ENCODE measurements at places on chromosomes 2 and 18. TPM values are rescaled to one million over a fixed set of nuclear protein-coding genes. Genes with fewer than 3 reads are reported as not detected.

PEX13 gene
- total RNA-seq = 31.0 TPM

POTEF gene
- total RNA-seq = not detected

BOLL gene
- not detected for total RNA-seq

PSD4 gene
- 50.2 TPM for total RNA-seq

POTEI gene
- not detected for total RNA-seq

TACR1 gene
- total RNA-seq = 0.37 TPM

DES gene
- 101 TPM for total RNA-seq

CELF4 gene
- 1.1 TPM for total RNA-seq

CXCR1 gene
- 1.7 TPM for total RNA-seq

FBXO15 gene
- 1.1 TPM for total RNA-seq

GGCX gene
- total RNA-seq = 71.8 TPM

- no peak for DNase-seq
Observed at GRCh38 chr2:132623096-132623839, 46.7 kb downstream of the LYPD1 start.

DNA sequence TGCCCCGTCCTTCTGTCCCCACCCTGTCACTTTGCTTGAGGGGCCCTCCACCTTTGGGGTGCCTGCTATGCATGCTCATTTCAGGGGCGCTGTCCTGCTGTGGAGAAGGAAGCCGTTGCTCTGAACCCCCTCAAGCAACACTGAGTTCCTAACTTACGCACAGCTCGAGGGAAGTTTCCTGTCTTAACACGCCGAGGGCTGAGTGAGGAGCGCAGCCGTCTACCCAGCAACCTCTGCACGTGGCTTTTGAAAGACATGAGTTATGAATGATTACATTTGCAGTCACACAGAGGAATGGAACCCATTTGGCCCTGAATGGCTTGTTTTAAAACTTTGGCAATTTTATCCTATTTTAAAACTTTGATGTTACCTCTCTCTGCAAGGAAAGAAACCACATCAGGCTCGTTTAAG is 14.0 kb downstream of the RAMP1 start:
- DNase-seq = no peak

GRCh38 chr2:49755777-49756176 is 601.5 kb upstream of the FSHR start:
- DNase-seq = no peak

DNA sequence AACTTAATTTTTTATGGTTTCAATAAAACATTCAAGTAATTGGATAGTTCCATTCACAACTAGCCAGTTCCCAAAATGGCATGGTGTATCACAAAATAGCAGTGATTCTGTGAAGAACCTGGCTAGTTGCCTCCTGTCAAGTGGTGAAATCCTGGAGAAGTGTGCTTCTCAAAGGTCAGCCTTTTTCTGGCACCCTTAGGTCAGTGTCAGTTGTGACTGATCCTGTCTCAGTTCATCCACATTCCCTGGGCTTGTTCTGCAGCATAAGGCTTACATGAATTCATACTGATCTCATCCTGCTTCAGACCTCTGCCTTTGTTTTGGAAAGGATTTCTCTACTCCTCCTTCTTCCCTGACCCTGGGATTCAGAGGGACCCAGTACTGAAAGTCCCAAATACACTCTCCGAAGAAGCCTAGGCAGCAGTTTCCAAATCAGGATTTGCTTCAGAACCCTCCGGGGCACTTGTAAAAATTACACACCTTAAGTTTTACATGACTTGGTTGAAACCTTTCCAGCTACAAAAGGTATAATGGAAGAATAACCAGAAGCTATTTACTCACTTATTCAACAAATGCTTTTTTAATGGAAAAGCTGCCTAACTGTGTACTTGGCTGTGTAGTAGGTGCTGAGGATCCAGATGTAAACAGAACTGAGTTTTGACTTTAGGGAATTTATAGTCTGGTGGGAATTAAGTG is 11.0 kb downstream of the MAP3K20 start:
- DNase-seq = no peak

GRCh38 chr2:100064592-100065428 is 77.6 kb downstream of the AFF3 start:
- no peak for DNase-seq

GRCh38 chr18:12041561-12041960 is 52.1 kb upstream of the ANKRD62 start:
- DNase-seq = no peak

GRCh38 chr2:165969227-165969626 is 15.7 kb upstream of the TTC21B start:
- DNase-seq = no peak

- DNase-seq = no peak
Observed at GRCh38 chr2:69911985-69912563, 2.8 kb upstream of the MXD1 start.

GRCh38 chr2:741195-741496 is 63.9 kb upstream of the TMEM18 start:
- no peak for DNase-seq

DNA sequence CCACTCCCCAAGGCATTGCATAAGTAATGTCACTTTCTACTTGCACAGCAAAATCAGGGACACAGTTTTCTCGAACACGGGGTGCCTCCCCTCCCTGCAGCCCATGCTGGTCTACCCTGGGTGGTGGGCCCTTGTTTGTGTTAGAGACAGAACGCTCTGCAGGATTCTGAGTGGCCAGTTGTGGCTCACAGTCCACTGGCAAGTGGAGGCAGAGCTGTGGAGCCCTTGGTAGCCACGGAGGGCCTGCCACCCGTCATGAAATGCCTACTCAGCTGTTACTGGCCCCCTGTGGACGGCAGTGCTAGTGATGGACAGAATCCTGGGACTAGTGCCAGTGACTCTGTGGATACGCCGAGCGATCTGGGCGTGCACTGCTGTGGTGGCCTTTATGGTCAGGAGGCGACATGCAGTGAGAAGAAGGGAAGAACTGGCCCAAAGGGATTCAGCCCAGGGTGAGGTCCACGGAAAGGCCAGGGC is 54.0 kb upstream of the TXNDC2 start:
- no peak for DNase-seq

GRCh38 chr2:170155723-170156253 is 22.2 kb upstream of the MYO3B start:
- DNase-seq = no peak

GRCh38 chr2:164458792-164459191 is 162.5 kb downstream of the GRB14 start:
- DNase-seq = no peak

DNA sequence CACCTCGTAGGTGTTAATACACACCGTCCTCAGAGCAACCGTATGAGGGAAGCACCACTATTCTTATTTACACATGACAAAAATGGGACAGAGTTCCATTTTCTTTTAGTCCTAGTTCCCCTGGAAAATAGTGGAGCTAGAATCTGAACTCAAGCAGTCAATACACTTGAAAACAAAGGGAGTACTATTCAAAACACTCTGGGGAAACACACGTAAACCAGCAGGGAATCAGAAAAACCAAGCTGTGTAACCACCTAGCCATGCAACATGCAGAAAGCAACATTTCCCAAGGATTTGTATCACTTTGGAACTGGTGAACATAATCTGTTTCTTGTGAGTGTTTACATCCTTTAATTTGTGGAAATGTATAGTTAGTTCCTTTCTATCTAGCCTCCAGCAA is 208.2 kb downstream of the UBE2E3 start:
- DNase-seq = no peak

DNA sequence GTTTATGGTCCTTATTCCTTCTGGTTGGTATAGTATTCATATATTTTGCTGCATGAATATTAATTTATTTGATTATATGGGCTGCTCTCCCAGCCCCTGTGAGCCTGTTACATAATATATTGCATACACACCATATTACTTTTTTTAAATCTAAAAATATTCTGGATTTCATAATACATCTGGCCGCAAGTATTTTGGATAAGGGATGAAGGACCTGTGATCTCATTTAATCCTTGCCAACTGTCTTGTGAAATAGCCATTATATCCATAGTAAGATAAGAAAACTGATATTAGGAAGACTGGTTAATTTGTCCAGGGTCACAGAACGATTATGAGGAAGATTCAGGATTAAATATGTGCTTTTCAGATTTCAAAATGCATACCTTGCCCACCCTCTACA is 433.6 kb downstream of the LPIN1 start:
- DNase-seq = peak; percentile 33

DNA sequence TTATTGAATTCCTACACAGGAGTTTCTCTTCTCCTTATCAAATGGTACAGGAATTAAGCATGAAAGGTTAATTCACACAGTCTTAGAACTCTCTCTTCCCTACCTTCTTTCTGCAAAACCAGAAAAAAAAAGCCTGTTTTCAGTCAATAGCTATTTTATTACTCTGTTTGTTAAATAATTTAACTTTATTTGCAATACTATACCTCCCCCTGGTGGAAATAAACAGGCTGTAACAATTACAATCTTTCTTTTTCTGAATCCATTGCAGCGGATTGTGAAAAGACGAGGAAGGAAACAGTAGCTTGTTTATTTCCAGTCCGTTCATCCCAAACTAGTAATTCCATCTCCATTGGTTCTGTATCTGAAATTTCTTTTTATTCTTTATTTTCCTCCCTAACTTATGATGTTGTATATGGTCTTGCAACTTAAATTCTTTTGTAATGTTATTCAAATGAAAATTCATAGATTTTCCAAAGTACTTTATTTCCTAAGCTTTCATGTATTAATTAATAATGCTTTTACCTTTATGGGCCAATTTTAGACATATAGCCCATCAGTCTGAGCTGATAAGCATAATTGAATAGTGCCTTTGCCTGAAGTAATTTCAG is 165.2 kb downstream of the SH3BP4 start:
- DNase-seq = no peak

GRCh38 chr2:20065885-20066602 is 14.6 kb upstream of the LAPTM4A start:
- peak; percentile 43 for DNase-seq

- DNase-seq = no peak
Observed at GRCh38 chr2:104040771-104041170, 813.1 kb upstream of the POU3F3 start.

- DNase-seq = no peak
Observed at GRCh38 chr2:117888897-117889296, 74.4 kb downstream of the DDX18 start.

DNA sequence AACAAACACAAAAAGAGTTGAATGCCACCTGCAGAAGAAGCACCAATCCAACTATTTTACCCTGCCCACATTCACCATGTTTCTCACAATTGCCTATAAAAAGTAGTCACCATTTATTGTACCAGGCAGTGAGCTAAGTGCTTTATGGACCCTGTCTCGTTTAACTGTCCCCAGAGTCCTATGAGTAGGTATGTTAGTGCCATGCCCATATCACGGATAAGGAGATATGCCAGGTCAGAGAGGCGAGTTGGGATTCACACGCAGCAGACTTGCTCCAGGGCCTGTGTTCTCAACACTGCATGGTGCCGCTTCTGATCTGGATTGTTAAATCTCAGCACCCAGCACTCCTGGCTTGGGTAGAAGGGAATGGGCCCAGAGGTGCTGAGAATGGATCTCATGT is 49.1 kb upstream of the CYP1B1 start:
- DNase-seq = no peak

DNA sequence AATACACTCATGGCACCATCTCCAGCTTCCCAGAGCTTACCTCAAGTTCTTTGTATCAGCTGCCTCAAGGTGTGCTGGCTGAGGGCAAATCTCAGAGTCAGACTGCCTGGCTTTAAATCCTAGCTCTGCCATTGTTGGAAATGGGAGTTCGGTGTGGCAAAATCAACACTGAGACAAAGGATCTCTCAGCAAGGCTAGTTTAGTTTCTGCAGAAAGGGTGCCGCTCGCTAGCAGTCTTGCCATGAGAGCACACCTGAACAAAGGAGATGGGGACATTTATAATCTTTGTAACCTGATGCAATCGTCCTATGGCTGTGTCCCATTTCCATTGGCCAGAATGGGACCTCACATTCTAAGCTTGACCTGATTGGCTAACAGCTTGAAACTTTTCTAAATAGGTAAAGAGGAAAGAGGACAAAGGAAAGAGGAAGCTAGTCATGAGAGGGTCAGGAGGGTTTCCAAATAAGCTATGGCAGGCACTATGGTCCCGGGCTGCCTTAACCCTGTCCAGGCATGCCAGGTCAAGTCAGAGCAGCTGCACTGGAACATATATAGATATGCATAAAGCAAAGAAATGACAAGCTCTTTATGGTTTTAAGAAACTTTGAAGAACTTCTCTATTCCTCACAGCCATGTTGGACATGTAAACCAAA is 4.3 kb upstream of the UBE2F start:
- no peak for DNase-seq

- peak; percentile 10 for DNase-seq
Observed at GRCh38 chr18:62280058-62280457, 45.1 kb upstream of the TNFRSF11A start.

DNA sequence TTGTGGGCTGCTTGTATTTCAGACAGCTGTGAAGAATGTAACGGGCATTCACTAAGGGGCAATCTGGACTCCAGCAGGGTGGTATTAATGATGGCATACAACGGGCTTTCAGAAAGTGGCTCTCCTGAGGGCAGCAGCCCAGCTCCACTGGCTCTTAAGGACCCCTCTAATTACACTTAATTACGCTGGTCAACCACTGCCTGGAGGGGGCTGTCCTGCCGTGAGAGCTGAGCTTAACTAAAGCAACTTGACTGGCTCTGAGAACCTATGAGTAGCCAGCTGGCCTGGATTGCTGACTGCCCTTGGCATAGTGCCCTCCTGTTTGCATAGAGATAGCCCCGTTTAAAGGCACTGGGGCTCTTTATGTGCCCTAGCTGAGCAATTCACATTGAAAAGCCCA is 3.8 kb downstream of the LIPG start:
- DNase-seq = no peak

- no peak for DNase-seq
Observed at GRCh38 chr18:63747006-63747405, 28.2 kb upstream of the SERPINB7 start.

GRCh38 chr2:68086166-68086565 is 23.4 kb upstream of the C1D start:
- DNase-seq = no peak

- DNase-seq = no peak
Observed at GRCh38 chr18:76889091-76889699, 66.8 kb downstream of the ZNF236 start.

DNA sequence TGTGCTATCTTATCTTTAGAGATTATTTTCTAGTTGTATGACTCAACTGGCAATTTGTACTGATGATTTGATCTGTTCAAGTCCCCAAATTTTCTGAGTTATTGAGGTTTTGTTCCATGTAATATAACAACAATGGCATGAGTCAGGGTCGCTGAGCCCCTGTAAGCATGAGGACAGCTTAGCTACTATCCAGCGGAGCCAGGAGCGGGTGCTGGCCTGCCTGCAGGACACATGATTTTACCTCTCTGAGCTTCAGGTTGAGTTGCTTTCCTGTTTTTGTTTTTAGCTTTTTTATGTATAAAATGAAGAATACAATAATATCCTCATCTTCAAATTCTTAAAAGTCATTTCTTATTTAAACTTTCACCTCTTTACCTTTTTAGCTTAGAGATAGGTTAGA is 561.1 kb downstream of the CNTNAP5 start:
- DNase-seq = no peak

GRCh38 chr2:27799646-27800010 is 28.1 kb downstream of the MRPL33 start:
- no peak for DNase-seq

DNA sequence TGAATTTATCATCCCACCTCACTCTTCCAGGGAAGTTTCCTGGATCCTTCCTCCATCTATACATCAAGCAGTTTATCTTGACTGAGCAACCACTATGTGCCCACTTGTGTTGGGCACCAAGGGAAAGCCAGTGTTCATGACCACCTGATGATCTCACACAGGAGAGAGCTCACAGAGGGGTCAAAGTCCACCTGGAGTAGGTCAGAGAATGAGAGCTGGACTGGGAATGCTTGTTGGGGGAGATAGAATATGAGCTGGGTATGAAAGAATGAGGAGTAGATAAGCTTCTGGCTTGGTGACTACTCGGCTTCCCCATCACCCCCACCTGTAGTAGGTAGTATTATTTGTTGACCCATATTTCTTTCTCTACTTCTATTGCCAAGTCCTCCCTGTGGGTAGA is 72.2 kb upstream of the CYRIA start:
- no peak for DNase-seq
